Nasal cavity respiratory epithelium epithelial cell of viscerocranial mucosa (primary cell): ENCODE measurements at places on chromosomes 12 and 14. TPM values are rescaled to one million over a fixed set of nuclear protein-coding genes. Genes with fewer than 3 reads are reported as not detected.

The MMP19 gene
- total RNA-seq = under 0.01 and 0.28 TPM in 2 replicates

The NEDD8 gene
- 127 and 135 TPM in 2 replicates for total RNA-seq

The FOXM1 gene
- total RNA-seq = 0.07 and 1.0 TPM in 2 replicates

The MGP gene
- not detected in 2 replicates for total RNA-seq

The IGFBP6 gene
- 18.2 and 108 TPM in 2 replicates for total RNA-seq

The IQSEC3 gene
- under 0.01 TPM in 2 replicates for total RNA-seq

The DPF3 gene
- 0.07 and 1.0 TPM in 2 replicates for total RNA-seq

The SLC38A4 gene
- total RNA-seq = 1.0 and 2.8 TPM in 2 replicates

The ZNF10 gene
- 4.8 and 8.1 TPM in 2 replicates for total RNA-seq

The TMEM52B gene
- total RNA-seq = not detected in 2 replicates
